ENCODE measurements at places on chromosomes 12 and 14.

DNA sequence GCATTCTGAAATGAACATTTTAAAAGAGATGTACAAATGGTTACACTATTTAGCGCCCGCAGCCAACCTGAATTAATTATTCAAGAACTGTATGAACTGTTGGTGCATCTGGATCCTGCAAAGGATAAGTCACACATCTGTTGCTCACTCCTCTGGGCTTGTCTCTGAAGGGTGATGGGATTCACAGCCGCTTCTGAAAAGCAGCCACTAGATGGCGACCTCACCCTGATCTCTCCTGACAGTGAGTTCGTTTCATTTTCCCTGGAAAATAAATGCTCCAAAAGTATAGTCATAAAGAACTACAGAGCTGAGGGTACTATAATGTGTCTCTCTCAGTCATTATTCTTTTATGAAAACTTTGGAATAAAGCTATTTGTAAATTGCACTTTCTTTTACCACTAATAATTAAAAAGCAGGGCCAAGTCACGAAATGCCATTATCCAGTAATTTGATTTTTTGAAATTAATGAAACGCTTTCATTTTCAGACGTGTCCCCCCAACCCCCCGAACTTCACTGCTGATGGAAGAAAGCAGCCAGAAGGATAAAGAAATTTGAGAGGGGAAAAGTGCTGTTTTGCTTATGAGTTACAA is 789.6 kb downstream of the NRXN3 start:
- DNase-seq: peak; percentile 55

DNA sequence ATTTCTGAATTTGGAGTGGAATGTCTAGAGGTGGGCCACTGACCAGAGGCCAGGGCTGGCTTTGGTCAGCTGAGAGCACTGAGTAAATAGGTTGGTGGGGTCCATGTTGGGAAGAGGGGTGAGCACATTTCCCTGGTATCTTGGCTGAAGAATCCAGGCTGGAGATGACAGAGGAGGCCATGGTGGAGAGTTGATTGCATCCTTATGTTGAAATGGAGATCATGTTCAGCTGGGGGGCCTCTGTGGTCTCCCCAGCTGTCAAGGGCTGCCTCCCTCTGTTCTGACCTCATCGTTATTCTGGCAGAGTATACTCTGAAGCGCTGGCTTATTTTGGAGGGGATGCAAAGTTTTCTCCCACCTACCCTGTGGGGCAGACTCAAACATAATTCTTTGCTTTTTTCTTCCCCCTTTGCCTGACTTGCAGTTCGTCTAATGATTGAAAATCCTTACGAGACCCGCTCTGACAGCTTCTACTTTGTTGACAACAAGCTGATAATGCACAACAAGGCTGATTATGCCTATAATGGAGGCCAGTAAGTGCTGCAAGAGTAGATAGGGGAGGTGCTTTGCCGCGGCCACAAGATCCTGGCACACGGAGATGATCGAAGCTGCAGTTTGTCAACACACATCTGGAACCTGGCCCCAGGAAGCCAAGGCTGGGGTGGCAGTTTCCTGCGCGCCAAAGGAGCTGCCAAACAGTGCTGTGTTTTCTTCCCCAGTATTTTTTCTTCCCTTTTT is 6.0 kb upstream of the ACADS start:
- DNase-seq: no peak

DNA sequence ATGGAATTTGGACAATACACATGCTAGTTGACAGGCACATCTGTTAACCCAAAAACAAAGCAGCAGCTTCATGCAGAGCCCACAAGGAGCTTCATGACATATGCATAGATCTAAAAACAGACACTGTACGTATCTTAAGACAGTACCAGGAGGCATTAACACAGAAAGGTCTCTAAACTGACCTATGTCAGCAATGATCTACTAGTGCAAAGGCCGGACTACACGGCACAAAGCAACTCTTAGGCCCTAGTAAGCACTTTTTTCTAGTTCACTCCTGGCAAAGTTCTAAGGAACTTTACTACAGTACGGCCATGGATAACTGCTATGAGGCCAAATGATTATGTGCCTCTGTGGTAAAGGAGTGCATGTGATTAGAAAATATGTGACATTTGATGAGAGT is 8.4 kb upstream of the KANSL2 start:
- DNase-seq: no peak

DNA sequence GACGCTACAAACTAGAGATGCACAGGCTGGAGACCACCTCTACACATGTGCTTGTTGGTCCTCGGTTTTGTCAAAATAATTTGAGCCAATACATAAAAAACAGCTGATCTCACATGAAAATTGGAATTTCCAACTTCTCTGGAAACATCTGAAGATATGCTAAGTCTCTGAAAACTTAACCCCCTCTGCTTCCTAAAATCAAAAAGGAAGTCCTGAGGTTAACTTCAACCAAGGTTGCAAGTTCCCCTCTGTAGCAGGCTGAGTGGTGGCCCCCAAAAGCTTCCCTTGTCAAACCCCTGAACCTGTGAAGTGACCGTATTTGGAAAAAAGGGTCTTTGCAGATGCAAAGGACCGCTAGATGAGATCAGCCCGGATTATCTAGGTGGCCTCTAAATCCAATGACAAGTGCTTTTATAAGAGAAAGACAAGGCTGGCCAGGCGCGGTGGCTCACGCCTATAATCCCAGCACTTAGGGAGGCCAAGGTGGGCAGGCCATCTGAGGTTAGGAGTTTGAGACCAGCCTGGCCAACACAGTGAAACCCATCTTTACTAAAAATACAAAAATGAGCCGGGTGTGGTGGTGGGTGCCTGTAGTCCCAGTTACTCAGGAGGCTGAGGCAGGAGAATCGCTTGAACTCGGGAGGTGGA is 32.0 kb upstream of the VPS37B start:
- DNase-seq: no peak

DNA sequence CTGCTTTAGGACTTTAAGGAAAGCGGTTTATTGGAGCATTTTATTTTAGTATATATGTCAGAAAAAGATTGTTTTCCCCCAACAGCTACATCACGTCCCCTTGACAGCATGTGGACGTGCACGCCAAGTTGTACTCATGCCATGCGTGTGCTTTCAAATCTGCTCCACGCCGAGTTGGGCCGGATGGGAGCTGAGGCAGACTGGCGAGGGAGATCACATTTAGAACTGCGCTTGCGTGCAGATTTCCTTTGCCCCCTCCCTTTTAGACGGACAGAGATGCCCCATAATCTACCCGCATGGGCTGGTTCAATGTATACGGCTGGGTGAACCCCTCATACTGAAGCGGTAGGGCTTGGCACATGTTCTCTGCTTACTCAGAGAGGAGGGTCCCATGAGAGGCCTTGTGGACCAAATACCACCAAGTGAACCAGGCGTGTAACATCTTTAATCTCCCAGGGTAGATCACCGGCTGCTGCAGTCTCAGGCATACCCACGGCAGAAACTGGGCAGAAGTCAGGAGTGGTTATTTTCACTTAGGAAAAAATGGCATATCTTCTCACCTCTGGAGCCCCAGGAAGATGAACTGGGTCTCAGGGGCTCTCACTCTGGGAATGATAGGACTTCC is 92.1 kb downstream of the ESR2 start:
- DNase-seq: no peak

DNA sequence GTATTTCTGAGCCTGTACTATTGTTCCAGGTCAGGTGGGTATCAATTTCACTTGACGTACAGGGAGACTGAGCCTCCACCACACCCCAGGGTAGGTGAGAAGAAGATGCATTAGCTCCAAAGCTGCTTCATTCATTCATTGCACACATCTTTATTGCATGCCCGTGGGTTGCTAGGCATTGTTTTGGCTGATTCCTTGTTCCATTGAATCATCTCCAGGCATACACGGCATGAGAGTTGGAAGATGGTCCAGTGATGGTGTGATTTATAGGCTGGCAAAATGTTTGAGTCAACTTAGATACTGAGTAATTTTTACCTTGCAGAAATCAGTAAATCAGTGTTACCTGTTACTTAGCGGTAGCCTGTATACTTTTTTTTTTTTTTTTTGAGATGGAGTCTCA is 21.2 kb downstream of the KLC1 start:
- DNase-seq: no peak

GRCh38 chr12:124413401-124413800 is 118.5 kb downstream of the RFLNA start:
- DNase-seq: no peak

- DNase-seq: no peak
Observed at GRCh38 chr12:43004908-43005307, 415.4 kb upstream of the PRICKLE1 start.

GRCh38 chr14:65255583-65256461 is 153.5 kb upstream of the MAX start:
- no peak for DNase-seq

GRCh38 chr12:69120354-69120753 is 119.0 kb upstream of the CPSF6 start:
- DNase-seq: no peak

DNA sequence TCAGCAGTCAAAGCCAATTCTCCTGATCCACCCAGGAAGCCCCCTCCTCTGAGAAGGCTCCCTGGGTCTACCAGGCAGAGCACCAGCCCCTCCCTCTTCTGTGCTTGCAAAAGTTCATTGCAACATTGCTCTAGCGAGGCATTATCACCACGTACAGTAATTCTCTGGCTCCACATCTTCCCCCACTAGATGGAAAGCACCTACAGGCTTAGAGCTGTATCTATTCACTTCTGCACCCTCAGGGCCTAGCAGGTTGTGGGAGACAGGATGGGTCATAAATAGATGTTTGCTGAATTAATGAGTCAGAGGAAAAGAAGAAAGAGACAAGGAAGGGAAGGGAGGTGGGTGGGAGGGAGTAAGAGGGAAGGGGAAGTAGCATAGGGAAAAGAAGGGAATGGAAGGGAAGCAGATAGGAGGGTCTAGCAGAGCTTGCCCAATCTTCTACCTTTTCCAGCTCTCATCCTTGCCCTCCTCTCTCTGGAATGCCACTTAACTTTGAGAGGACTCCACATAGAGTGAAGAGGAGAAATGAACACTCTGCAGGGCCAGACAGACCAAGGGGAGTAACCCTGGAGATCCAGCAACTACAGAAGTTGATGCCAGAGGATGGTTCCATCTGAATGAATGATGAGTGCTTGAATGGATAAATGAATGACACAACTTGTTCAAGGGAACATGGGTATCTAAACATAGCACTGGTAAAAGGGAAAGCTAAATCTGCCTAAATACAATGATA is 42.0 kb upstream of the NT5DC3 start:
- no peak for DNase-seq

- no peak for DNase-seq
Observed at GRCh38 chr14:44453433-44454171, 53.5 kb downstream of the FSCB start.

Measured in HS-5 (cell line).